Fibroblast of skin of left biceps (primary cell): ENCODE measurements at places on chromosomes 5 and 9.

GRCh38 chr5:98205691-98206461 lies 567.6 kb upstream of the RGMB start:
- peak; percentile 40 for DNase-seq

- no peak for DNase-seq
These were observed 630.4 kb downstream of the PRELID2 start for GRCh38 chr5:145204743-145205142.

DNA sequence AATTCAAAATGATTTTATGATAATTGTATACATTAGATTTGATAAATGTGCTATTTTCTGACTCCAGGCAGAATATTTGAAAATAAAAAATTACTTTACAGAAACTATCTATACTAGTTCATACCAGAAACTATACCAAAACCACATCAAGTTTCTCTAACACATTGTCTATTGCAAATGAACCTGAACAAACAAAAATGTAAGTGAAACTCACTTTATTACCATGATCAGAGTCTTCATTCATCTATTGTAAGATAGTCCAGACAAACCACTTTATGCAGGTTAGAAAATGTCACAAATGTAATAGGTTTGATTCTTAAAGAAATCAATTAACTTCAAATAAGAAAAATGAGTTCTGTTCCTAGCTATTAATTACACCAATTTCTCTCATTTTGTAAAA lies 99.4 kb downstream of the OXCT1 start:
- DNase-seq = no peak

DNA sequence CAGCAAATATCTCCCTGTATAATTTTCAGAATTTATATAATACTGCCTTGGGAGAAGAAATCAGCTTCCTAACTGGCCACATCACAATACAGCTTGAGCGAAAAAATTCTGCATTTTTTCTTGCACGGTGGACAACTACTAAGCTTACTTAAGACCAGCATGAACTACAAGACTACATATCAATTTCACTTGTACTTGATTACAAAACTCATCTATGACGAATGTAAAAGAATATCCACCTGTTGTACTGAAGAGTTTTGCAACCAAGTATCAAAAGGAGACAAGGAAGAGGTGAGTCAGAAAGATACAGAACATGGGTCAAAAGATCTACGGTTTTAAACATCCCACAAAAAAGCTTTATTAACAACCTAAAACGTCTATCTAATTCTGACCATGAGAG lies 279.4 kb downstream of the BNC2 start:
- DNase-seq = no peak

DNA sequence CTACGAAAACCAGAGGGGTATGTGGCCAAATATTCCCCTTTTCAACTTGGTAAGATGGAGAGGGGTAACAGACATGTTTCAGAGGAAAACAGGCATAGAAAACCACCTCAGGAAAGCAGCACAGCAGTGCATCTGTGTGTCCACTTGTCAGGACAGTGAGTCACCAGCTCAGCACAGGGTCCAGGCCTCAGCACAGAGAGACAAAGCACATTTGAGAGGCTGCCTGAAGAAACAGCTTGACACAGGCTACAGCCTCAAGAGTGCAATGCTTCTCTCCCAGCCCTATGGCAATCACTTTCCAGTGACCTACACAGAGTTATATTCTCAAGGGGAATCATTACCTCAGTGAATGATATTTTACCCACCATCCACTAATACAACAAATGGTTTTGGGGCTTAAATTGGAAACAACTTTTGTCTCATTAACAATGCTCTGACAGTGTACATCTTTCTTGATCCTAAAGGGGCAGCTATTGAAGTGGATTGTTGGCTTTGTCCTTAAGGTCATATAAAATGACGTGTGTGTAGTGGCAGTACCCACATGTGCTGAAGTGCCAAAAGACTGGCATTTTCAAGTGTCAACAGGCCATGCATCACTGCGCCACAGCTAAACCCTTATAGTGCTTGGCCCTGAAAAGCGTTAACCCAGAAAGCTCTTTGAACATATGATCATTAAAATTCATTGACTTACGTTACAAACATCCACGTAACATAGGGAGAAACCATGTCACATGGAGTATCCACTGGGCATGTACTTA lies 46.4 kb downstream of the ERMP1 start:
- no peak for DNase-seq

DNA sequence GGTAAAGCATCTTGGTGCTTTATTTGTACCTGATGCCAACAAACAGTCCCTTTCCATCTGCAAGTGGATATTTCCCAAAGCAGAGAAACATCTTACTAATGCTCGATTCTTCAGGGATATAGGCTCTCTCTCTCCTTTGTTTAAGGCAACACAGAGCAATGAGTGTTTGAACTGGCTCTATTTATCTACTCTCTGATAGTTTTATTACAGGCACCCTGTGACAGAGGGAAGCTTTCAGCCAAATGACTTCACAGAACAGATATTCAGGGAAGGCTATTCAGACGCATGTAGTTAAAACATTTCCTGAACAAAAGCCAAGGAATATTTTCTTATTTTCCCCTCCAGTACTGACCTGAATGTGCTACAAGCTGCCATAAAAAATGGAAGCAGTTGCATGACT lies 141.8 kb downstream of the YIPF5 start:
- DNase-seq = peak; percentile 92

GRCh38 chr9:106075960-106076327 lies 381.6 kb downstream of the TMEM38B start:
- peak; percentile 98 for DNase-seq

DNA sequence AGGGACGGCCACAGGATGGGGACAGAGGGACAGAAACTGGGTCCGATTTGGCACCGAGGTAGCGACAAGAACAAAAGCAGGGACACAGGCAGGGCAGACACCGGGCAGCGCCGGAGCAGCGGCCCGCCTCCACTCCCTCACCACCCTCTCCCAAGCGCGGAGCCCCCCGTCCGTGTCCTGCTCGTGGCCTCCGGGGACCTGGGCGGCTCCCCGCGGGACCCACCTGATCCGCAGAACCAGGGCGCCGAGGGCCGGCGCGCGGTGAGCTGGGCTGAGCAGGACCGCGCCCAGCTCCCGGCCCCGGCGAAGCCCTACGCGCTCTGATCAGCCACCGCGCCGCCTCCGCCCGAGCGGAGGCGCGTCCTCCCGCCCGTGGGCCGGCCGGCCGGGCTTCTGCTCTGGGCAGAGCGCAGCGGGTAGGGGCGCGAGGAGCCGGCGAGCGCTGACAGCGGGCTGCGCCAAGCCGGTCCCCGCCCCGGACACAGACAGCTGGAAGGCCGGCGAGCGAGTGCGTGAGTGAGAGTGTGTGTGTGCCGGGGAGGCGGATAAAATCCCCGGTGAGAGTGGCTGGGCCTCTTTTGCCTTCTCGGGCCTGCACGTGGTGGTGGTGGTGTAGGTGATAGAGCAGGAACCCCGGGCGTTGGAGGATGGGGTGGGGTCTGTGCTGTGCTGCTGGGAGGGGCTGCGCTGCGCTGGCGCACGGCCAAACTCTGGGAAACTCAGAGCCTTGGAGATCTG lies at the start of gene GGTA1:
Gene GGTA1, minus strand, starts transcription at position 418 of the 738 bp plus-strand sequence. CDS start 31,922 bp downstream, outside the sequence.
- no peak for DNase-seq

DNA sequence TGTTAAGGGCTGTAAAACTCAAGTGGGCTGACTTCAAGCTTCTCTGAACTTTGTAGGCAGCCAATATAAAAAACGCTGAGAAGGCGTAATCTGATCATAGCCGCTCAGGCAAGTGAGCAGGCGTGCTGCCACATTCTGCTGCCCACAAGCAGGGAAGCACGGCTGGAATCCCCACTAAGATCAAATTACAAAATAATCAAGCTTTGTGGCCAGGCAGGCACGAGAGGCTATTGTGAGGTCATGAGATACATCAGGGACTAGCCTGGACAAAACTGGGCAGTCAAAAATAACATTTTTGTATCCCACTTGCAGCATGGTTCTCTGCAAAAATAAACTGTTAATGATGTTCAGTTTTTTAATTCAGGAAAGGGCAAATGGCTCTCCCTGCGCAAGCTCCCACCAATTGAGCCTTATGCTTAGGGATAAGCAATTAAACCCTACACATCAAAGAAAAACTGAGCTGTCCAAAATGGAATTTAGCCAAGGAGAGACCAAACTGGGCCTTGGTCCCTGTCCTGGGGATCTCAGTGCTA lies 64.0 kb downstream of the POU5F2 start:
- DNase-seq = peak; percentile 43

DNA sequence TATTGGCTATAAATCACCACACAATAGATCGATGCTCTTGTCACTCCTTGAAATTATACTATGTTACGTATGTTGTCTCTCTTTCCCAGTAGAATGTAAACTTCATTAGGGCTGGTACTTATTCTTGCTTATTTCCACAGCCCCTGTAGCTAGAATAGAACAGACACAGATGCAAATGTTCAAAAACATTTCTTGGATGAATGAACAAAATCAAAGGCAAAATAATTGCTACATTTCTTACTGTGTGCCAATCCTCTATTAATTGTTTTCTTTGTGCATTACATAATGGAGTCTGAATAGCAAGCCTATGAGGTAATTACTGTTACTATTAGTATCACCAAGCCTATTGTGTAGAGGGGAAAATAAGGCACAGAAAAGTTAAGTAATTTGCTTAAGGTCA lies 725 bp upstream of the OR13C2 start:
- DNase-seq = no peak
